ENCODE measurements at places on chromosomes 13 and 19.
A peak's percentile ranks its signal among the peaks of the same experiment; 100 is the strongest.

- DNase-seq, result no peak
Measured at GRCh38 chr13:23561261-23561660, 9.0 kb upstream of the TNFRSF19 start.

DNA sequence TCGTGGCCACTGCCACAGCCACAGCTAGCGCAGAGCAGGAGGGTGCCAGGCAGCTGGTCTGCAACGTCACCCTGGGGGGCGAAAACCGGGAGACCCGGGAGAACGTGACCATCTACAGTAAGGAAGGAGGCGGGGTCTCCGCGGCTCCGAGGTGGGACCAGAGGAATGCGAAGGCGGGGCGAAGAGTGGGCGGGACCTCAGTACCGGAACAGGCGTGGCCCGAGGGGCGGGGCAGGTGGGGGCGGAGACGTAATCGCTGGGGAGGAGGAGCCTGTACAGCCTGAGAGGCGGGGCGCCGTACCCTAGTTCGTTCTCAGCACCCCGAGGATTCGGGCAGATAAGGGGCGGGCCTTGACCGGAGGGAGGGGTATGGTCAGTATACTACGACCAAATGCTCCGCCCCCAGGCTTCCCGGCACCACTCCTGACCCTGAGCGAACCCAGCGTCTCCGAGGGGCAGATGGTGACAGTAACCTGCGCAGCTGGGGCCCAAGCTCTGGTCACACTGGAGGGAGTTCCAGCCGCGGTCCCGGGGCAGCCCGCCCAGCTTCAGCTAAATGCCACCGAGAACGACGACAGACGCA lies 2.5 kb downstream of the ICAM5 start:
- peak; percentile 90 for DNase-seq

DNA sequence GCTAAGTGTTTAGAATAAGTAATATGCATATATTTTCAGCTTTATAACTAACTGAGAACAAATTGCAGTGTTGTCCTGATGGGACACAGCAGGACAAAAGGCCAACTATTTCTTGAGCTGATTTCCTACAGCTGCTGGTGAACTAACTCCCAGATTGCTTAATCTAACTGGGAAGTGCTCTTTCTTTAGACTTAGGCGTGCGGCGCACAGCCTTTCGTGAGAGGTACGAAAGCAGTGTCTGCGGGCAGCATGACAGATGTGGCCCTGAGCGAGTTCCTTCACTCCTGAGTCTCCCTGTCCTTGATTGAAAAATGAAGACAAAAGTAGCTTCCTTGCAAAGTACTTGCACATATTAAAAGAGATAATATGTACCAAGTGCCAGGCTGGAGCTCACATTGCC lies 47.3 kb upstream of the NPAS1 start:
- DNase-seq, result no peak

DNA sequence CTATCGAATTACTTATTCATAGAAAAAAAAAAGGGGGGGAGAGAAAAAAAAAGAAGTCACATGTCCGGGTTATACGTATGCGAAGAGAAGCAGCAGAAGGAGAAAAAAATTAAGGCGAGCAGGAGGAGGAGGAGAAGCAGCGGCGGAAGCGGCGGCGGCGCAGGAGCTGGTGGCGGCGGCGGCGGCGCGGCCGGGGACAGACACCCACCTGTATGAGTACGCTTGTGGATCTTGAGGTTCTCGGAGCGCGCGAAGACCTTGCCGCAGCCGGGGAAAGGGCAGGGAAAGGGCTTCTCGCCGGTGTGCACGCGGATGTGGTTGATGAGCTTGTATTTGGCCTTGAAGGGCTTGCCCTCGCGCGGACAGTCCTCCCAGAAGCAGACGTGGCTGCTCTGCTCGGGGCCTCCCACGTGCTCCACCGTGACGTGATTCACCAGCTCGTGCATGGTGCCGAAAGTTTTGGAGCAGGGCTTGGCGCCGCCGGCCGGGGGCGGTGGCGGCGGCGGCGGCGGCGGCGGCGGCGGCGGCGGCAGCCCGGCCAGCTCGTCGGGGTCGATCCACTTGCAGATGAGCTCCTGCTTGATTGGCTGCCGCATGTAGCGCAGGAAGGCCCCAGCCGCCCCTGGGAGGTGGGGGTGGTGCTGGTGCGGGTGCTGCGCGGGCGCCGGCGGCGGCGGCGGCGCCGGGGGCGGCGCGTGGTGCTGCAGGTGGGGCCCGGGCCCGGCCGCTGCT lies 1.5 kb downstream of the ZIC5 start:
- no peak for DNase-seq

DNA sequence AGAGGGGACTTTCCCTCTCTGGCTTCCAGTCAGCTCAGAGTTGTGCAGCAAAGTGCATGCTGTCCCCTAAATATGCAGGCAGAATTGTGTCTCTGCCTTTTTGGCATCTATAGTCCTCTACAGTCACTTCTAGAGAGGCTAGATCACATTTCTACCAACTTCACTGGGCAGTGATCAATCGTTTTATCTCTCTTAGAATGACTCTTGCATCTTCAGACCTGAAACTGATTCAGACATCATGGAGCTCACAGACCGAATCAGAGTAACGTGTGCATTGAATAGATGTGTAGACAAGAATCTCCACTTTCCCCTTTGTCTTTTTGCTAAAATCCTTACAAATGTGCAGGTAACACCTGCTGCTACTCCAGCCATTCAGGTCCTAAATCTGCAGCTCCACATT lies 6.2 kb downstream of the ZNF253 start:
- no peak for DNase-seq

- no peak for DNase-seq
Measured at GRCh38 chr19:35557539-35558399, 5.7 kb downstream of the ATP4A start.

DNA sequence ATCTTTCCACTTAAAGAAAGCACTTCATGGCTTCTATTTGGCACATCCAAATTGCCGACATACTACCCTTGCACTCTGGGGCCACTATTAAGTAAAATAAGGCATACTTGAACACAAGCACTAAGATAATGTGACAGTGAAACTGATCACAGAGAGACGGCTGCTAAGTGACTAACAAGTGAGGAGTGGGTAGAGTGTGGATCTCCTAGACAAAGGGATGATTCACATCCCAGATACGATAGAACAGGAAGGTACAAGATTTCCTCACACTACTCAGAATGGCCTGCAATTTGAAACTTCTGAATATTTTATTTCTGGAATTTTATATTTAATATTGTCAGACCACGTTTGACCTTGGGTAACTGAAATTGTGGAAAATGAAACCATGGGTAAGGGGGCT lies 1721.8 kb upstream of the SPRY2 start:
- DNase-seq, result no peak

DNA sequence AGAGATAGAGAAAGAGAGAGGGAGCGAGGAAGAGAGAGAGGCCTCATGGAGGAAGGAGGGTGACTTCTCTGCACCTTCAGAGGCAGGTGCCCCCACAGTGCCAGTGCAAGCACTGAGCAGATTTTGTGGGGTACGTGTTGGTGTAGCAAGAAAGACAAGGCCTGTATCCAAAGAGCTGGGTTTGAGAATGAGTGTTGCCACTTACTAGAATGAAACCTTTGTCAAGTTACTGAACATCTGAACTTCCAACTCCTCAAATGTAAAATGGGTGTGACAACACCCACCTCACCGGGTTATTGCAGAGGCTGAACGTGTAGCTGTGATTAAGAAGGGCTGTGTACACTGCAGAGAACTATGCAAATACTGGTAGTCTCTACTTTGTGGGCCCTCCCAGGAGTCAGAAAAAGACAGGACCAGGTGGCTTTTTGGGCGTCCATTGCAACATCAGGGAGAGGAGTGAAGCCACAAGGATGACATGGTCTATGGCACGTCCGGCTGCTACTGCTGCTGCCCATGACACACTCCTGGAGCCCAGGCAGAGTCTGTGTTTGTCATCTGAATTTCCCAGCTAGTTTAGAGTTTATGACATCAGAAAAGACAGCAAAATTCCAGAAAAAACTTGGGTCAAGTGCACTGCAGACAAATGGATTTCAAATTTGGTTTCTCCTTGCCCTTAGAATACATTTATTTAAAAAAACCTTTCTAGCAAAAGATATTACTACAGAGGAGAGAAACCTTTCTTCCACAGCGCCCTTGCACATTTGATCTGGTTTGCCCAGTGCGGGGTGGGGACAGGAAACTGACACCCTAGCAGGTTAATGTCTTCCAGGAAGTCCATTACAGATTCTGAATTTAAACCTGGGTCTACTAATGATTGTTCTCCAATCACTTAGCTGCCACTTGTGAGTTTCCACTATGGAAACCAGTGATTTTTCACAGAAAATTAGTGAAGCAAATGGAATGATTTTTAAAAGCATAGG lies 54.0 kb upstream of the ATP12A start:
- DNase-seq, result peak; percentile 50

DNA sequence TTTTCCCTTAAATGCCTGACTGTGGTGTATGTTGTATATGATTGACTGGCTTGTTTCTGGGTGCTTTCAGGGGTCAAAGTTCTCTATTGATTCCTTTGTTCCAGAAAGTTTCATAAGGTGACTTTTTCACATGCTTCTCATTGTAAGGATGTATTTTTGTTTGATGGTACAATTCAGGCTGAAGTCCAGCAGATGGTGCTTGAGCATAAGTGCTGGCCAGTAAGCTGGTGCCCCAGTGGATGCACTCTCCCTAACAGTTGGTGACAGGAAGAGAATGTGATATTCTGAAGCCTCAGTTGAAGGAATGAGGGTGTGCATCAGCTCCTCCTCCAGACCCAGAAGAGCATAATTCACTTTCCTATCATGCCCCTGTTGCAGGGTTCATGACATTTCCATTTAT lies 1941.6 kb upstream of the PRR20A start:
- no peak for DNase-seq

DNA sequence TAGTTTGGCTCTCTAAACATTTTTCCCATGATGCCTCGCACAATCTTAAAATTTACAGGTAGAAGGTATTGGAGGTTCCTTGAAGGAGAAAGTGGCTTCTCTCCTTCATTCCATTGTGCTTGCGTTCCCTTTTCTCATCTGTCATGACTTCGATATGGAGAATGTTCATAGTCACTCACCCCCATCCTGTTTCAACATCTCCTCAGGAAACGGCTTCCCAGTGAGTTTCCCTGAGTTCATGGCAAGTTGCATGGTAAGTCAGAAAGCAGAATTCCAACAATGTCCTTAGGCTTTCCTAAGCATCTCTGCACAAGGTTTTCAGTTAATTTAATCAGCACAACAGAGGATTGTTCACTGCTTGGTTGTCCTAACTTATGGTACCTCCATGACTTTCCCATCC lies 581.8 kb upstream of the SLITRK5 start:
- DNase-seq, result no peak

- DNase-seq, result no peak
Measured at GRCh38 chr13:62906469-62906868, 1490.8 kb upstream of the PCDH20 start.

DNA sequence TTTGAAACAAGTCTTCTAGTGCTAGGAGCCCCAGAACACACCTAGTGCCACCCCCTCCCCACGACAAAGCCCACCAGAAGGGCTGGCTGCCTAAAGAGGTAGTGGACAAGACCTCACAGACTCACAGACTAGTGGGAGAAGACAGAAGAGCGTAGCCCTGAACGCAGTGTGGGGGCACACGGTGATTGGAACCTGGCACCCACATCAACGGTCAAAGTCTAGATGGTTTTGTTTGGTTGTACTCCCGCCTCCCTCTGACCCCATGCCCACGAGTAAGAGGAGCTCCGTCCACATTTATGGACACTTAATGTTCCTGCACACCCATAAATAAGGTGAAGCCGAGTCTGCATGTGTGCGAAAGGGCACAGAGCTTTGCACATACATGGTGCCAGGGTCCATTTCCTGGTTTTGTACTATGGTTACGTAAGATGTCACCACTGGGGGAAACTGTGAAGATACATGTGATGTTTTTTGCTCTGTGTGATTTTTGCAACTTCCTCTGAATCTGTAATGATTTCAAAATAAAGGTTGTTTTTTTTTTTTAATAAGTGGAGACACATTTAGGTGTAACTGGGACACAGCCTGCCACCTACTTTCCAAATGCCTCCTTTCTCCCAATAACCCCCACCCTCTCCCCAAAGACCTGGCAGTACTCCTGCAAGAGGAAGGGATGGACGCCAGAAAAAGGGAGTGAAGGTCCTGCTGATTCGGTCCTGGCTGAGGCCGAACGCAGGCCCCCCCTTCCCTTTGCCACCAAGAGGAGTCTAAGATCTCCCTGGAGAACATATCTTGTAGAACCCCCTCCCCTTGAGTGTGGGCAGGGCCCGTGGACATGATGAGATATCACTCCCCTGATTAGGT lies 72.8 kb downstream of the GNG7 start:
- peak; percentile 75 for DNase-seq

DNA sequence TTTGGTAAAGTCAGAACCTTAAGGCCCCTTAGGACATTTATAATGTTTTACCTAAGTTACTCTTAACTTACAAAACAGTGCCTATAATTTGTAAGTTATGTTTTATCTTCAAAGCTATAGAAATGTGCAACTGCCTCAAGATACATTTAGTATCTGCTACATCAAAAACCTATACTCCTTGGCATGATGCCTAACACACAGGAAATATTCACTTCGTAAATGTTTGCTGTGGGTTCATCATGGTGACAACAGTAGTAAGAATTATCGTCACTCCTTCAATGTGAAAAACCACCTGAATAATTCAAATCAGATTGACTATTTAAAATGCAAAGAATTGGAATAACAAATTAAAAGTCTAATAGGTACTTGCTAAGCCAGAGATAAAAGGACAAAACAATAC lies 184.1 kb downstream of the DIAPH3 start:
- DNase-seq, result no peak

GRCh38 chr19:4802711-4803110 lies 11.2 kb downstream of the FEM1A start:
- no peak for DNase-seq

GRCh38 chr13:43732726-43733125 lies 54.0 kb downstream of the ENOX1 start:
- DNase-seq, result no peak

DNA sequence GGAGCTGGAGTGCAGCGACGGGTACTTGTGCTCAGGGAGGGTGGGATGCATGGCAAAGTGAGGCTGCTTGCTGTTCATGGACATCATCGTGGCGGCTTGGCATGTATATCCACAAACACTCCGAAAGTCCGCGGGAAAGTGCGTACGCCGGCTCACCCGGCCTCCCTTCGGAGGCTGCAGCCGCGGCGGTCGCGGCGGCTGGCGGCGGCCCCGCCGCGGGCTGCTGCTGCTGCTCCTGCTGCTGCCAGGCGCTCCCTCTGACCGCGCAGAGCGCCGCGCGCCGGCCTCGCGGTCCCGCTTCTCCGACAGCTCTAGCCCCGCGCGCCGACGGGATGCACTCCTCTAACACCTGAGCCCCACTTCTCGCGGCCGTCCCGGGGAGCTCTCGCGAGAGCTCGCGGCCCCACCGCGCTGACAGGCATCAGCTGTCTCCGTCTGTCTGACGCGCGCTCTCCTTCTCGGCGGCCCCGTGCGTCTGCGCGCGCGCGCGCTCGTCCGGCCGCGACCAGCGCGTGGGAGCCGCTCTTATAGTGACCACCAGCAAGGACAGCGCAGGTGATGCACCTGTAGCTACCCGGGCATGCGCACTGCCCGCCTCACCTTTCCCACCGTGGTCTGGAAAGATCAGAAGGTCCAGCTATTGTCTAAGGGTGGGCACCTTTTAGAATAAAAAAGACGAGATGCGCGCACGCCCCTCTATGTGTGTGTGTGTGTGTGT lies at the start of gene POU4F1:
Gene POU4F1, minus strand, starts transcription at position 313 of the 718 bp plus-strand sequence. Its CDS starts 226 bp downstream, at position 87.
- peak; percentile 67 for DNase-seq

All from Peyer's patch (tissue), 4 donors.